ENCODE measurements at places on chromosomes 6 and 20.

- no peak for DNase-seq
These were observed 117.5 kb downstream of the EYA4 start for GRCh38 chr6:133358574-133359150.

DNA sequence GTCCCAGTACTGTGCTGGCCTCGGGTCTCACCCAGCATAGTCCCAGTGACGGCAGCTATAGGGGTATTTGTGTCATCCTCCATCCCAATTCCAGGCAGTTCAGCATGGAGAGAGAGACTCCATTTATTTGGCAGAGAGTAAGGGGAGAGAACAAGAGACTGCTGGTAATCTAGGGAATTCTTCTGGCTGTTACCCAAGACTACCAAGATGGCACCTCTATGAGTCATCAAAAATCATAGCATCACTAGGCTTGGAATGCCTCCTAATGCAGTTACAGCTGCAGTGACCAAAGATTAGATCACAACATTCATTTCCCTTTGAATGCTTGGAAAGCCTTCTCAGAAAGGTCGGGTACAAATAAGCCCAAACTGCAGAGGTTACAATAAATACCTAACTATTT lies 660.4 kb upstream of the FLRT3 start:
- DNase-seq = peak; percentile 55

DNA sequence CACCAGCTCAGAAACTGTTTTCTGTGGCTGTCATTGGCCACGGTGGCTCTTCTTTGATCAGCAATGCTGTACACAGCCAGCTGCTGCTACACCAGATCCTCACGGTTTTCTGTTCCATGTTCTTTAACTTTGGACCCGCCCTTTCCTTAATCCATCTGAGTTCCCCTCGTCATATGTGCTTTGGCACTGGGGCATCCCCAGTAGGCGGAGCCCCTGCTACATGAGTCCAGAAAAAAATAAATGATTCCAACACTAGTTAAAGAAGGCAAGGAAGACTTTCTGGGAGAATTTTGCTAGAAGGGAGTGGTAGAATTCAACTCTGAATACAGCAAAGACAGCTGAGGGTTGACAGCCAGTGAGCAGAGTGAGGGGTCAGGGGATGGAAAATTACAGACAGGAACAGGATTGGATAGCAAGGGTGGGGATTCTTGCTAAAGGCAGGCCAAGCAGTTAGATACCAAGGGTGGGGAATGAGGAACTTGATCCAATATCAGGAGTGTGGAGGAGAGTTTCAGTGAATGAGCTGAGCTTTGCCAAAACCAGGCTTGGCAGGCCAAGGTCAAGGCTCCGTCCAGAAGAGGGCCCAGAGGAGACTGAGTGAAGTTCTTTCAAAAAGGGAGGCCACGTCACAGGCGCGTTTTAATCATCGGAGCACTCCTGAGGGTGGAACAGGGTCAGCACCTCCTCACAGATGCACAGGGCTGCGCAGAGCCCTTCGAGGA lies 391.8 kb downstream of the CDH4 start:
- DNase-seq = no peak

DNA sequence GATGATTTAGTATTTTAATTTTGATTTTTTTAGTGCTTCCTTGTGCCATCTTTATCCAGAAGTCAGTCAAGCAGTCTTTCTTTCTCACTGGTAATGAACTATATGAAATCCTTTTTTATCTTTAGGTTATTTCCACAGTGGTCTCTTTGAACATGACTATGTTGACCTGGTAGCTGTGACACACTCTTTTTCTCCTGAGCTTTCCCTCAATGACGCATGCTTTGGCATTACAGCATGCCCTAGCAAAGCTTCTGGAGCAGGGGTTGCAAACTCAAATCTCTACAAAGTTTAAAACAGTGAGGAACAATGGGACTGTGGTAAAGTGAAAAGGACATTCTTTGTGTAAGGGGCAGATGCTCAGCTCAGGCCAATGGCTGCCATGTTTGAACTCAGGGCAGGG lies 4.5 kb upstream of the PLAGL1 start:
- peak; percentile 14 for DNase-seq

GRCh38 chr6:117076076-117076475 lies 189.3 kb upstream of the VGLL2 start:
- no peak for DNase-seq
